ENCODE measurements at places on chromosomes 4 and X.

DNA sequence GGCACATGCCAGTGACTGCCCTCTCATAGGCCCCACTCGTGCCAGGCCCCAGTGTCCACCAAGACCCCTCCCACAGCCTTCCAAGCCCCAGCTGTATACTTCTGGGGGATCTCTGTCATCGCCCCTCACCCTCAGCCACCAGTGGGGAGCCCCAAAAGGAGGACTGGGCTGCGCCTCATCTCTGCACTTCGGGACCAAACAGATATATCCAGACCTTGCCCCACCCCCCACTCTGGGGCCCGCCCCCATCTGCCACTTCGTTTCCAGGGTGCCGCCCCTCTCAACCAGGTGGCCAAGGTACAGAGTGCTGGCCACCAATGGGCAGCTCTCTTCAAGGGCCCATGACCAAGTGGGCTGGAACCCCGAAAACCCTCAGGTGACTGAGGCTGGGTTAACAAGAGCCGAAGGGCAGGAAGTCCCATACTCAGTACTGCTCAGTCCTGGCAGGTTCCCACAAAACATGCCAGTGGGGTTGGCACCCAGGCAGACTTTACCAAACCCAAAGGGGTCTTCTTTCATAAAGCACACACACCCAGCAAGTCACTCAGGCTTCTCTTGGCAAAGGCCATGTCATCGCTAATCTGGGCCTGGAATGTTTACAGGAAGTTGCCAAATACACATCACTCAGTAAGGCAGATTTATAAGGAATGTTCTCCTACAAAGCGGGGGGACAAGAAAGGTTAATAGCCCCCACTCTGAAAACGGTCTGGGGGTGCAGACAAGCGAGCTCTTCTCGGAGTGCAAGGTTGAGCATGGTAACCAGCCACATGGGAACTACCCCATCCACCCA lies 4.4 kb downstream of the ZFYVE28 start:
- peak; percentile 65 for DNase-seq

DNA sequence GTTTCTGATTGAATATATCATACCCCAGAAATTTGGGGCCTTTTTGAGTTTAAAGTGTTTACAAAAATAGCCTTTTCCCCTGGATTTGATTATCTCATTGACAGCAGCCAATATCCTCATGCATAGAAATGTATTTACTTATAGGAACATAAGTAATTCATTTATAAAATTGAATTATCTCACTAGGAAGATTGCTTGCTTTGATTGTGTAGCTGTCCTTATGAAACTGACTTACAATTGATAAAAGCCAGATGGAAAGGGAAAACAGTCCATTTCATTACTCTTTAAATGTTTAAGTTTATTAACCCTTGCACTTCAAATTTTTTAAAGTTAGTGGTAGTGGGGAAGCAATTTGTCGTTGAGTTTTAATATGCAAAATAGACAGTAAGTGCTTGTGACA lies 310.2 kb upstream of the TBX22 start:
- DNase-seq = no peak

DNA sequence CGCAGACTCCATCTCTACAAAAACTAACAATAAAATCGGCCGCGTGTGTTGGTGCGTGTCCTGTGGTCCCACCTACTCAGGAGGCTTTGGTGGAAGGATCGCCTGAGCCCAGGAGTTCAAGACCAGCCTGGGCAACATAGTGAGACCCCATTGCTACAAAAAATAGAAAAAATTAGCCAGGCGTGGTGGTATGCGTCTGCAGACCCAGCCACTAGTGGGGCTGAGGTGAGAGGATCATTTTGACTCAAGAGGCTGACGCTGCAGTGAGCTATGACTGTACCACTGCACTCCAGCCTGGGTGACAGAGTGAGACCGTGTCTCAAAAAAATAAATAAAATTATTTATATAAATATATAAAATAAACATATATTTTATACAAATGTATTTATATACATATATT lies 22.3 kb downstream of the ASMTL start:
- DNase-seq = no peak

GRCh38 chr4:104593019-104593418 lies 98.3 kb upstream of the CXXC4 start:
- DNase-seq = no peak

- no peak for DNase-seq
Observed at GRCh38 chr4:115110191-115111181, 2.9 kb downstream of the NDST4 start.
